ENCODE measurements at places on chromosomes 3 and 15.

- no peak for DNase-seq
Measured at GRCh38 chr3:151635905-151636304, 97.8 kb upstream of the AADACL2 start.

DNA sequence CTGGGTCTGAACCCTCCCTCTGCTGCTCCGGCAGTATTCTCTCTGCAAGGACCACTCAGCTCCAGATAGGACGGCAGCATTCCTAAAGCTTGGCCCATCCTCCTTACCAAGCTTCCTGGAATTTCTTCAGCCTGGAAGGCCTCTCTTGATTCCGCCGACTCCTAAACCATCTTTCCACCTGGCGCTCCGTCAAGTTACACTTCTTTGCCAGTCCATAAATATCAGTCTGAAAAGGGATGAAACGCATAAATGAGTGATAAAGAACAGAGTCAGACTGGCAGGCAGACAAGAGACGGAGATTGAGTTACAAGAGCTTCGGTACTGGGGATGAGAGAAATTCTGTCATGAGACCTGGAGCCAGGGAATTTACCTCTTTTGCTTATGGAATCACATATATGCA lies 44.3 kb downstream of the CERS3 start:
- no peak for DNase-seq

GRCh38 chr3:146712806-146713205 lies 107.7 kb upstream of the PLSCR5 start:
- no peak for DNase-seq

- DNase-seq: no peak
Measured at GRCh38 chr3:104909721-104910120, 457.0 kb upstream of the ALCAM start.
